ENCODE measurements at places on chromosomes 7 and 10.

- peak; percentile 20 for DNase-seq
Measured at GRCh38 chr10:117537436-117537903, 5.1 kb upstream of the EMX2 start.

- no peak for DNase-seq
Measured at GRCh38 chr7:27923642-27923980, 183.6 kb downstream of the TAX1BP1 start.

DNA sequence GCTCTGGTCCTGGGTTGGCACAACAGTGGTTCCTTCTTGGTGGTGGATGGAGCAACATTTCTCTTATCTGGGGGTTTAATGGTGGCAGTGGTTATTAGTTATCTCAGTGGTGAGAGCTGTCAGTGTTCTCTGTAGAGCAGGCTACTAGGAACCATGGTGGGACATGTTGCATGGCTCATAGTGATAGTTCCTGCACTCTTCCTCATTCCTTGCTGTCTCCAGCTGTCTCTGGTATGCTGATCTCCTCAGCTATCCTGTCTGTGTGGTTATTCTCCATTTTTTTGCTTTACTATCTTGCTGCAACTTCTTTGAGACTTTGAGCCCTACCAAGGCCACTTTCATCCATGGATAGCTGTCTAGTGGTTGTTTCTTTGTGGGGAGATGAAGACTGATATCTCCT, 44.0 kb downstream of the CCDC7 start:
- DNase-seq: peak; percentile 22

- DNase-seq: no peak
Measured at GRCh38 chr7:48042216-48042615, 6.9 kb downstream of the C7orf57 start.

DNA sequence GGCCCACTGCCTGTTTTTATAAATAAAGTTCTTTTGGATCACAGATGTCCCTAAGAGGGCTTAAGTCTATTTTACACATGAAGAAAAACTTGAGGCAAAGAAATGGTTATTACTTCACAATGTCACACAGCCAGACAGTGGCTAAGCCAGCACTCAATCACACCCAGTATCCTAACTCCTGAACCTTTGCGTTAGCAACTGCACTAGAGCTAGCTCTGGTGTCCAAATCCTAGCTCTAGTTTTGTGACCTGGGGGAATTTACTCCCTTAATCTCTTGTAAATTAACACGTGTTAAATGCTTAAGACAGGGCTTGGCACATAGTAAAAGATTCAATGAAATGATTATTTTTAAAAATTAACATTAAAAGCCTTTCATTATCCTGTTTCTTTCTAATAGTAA, 49.0 kb upstream of the TPK1 start:
- no peak for DNase-seq

DNA sequence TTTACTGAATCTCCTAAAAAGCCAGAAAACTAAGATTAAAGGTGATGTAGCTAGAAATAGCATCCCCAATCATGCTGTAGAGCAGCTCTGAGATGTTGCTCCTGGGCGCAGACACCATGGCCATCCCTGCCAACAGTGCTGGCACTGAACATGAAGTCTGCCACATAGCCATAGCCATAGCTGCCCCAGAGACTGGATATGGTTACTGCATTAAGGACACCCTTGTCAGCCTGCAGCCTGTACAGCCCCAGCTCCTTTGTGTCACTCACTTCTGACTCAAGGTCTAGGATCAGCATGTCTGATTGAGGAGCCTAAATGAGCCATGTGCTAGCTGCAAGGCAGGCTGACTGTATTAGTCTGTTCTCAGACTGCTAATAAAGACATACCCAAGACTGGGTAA, 284.6 kb downstream of the RPS24 start:
- DNase-seq: no peak

GRCh38 chr7:94052398-94053180, 48.4 kb upstream of the BET1 start:
- no peak for DNase-seq

DNA sequence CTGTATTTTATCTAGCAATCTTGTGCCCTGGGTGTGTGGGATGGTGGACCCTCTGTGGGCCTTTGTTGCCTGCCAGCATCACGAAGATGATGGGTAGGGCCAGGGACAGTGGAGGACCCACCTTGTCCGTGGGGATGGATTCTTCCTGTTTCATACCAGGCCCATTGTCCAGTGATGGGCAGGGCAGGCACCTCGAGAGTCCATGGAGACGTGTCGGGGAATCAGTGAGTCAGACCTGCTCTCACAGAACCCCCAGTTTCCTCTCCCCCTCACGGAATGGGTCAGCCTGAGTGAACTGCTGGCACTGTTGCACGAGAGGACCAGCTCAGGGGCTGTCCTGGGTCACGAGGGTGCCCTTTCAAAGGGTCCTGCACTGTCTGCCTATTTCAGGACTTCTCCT, 401.2 kb downstream of the RPS24 start:
- no peak for DNase-seq

- peak; percentile 63 for DNase-seq
Measured at GRCh38 chr10:93006435-93007039, 54.1 kb upstream of the CYP26C1 start.

GRCh38 chr10:11026773-11027172, 9.1 kb downstream of the CELF2 start:
- DNase-seq: no peak

- DNase-seq: no peak
Measured at GRCh38 chr7:14092331-14092730, 102.9 kb upstream of the ETV1 start.

- DNase-seq: peak; percentile 39
Measured at GRCh38 chr7:117731455-117731854, 141.8 kb downstream of the CTTNBP2 start.

- DNase-seq: no peak
Measured at GRCh38 chr7:1140476-1141104, 19.4 kb downstream of the ZFAND2A start.

- no peak for DNase-seq
Measured at GRCh38 chr10:116888380-116889055, 39.2 kb downstream of the ENO4 start.

DNA sequence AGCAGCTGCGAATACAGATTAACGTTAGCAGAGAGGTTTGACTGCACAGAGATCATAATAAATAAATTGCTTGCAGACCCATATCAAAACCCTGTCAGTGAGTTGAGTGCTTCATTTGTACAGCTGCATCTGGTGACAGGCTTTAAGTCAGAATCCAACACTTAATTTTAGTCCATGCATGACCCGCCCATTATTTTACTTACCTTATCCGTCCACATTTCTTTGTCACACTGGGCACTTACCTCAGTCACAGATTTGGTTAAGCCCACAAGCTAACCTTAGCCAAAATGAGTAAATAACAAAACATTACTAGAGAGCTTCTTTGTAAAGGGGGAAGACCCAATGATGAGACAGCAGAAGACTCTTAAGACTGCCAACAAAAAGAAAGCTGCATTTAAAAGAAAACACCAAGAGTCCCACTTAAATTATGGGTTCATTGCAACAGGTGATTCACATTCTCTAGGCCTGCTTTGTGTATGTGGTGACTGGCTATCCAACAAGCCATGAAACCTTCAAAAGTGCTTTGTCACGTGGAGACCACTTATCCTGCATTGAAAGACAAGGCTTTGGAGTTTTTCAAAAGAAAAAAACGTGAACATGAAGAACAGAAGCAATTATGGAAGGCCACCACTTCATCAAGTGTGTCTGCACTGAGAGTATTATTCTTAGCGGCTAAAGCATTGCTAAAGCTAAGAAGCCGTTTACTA, 32.2 kb downstream of the PHTF2 start:
- no peak for DNase-seq

GRCh38 chr10:22542773-22543172, 171.6 kb downstream of the PIP4K2A start:
- no peak for DNase-seq

- no peak for DNase-seq
Measured at GRCh38 chr7:119596651-119597050, 676.3 kb upstream of the KCND2 start.

- DNase-seq: no peak
Measured at GRCh38 chr10:100114976-100115770, 33.5 kb upstream of the CPN1 start.

DNA sequence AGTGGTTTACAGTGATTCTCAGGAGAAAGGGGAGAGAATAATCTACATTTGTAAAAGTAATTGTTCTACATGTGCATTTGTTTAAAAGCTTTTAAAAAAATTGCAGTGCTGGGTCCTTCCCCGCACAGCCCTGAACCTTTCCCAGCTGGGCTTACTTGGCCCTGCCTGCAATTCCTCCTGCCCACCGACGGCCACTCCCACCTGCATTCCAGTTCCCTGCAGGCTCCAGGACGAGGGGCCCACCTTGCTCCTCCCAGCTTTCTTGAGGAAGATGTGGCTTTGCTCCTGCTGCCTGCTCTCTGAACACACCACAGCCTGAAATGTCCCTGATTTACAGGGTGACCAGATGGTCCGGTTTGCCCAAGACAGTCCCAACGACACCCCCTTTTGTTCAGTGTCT, 222.7 kb downstream of the PRPF18 start:
- DNase-seq: no peak
